ENCODE measurements at places on chromosomes 4 and X.

- DNase-seq = no peak
Measured at GRCh38 chr4:5800496-5800895, 89.5 kb downstream of the EVC start.

DNA sequence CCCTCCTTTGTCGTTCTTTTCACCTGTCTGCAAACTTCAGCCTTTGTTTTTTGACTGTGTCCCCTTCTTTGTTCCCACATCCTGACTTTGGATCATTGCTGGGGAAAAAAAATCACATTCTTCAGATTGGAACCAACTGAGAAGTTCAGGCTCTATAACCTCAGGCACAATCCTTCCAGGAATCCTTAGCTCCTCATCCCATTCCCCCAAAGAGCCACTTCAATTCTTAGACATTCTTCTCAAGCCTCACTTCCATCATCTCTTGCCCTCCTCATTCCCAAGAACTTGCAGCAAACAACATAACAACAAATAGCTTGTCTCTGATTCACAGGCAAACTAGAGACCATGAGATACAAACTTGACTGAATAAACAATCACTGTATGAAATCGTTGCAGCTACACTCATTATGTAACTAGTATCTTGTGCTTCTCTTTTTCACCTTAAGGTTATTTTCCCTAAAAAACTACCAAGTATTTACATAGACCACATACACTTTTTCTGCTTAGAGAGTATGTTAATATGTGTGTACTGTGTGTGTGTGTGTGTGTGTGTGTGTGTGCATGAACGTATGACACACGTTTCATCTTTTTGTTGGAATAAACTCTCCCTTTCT, 26.4 kb upstream of the PGM2 start:
- DNase-seq = no peak

GRCh38 chr4:173159791-173160190, 8.8 kb upstream of the GALNT7 start:
- no peak for DNase-seq

- DNase-seq = no peak
Measured at GRCh38 chr4:6029254-6029653, 11.0 kb upstream of the C4orf50 start.

GRCh38 chr4:38930204-38930603, 62.6 kb downstream of the FAM114A1 start:
- no peak for DNase-seq

- DNase-seq = no peak
Measured at GRCh38 chrX:153687121-153688039, at the start of gene SLC6A8. SLC6A8 (plus strand) TSS chrX:153687926; CDS start chrX:153688575, 649 bp downstream.

GRCh38 chrX:65668377-65669310, 1.2 kb downstream of the MSN start:
- DNase-seq = no peak

GRCh38 chr4:187128976-187129375, 405.3 kb upstream of the FAT1 start:
- DNase-seq = no peak

DNA sequence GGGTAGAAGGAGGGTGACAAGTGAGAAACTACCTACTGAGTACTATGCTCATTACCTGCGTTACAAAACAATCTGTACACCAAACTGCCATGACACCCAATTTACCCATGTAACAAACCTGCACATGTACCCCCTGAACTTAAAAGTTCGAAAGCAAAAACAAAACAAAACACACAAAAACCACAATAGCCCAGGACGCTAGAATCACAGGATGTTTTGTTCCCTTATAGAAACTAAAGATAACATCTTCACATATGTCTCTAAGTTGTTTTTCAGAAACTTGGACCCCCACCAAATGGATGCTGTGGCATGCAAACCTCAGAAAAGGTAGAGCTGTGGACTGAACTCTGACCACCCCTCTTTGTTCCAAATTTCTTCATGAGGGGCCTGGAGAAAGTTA, 25.2 kb upstream of the PNMA5 start:
- no peak for DNase-seq

- DNase-seq = no peak
Measured at GRCh38 chr4:38949411-38950051, 81.9 kb downstream of the FAM114A1 start.

DNA sequence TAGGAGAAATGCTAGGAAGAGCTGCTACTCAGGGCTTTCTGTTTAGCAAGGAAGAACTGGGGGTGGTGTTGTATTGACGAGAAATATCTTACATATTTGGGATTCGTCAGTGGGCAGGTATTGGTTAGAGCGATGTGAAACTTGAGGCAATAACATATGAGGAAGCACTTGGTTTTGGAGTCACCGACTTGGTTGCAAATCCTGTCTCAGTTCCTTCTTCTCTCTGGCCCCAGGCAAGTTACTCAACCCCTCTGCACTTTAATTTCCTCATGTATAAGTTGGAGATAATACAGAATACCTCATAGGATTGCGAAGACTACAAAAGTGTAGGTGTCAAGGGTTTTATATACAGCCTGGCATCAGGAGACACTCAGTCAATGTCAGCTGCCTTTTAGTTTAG, 34.1 kb downstream of the GPAT3 start:
- DNase-seq = no peak

- no peak for DNase-seq
Measured at GRCh38 chrX:108439961-108440696, 491 bp downstream of the COL4A5 start.

DNA sequence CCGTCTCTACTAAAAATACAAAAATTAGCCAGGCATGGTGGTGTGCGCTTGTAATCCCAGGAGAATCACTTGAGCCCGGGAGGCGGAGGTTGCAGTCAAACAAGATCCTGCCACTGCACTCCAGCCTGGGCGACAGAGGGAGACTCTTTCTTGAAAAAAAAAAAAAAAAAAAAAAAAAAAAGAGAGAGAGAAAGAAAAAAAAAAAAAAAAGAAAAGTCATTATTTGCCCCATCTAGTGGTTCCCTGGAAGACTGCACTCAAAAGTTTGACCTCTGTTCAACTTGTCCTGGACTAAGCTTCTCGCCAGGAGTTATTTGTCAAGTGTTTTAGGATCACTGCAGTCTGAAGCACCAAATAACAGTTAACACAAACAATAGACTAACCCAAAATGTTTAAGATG, 45.3 kb upstream of the KCTD8 start:
- no peak for DNase-seq

DNA sequence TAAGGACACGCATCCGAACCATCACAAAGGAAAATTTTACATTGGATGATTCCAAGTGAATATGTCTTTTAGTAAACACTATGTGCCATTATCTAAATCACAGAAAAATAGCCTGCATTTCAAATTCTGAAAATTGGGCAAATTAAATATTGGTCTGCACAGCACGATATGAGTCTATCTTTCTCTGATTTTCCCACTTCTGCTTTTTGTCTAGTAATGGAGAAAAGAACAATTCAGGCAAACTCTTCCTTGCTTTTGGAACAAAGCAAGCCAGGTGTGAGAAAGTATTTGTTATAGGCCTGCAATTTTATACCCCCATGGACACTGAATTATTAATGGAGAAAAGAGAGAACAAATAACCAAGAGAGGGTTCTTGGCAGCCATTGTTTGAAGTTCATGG, 97.8 kb downstream of the ZNF827 start:
- no peak for DNase-seq

DNA sequence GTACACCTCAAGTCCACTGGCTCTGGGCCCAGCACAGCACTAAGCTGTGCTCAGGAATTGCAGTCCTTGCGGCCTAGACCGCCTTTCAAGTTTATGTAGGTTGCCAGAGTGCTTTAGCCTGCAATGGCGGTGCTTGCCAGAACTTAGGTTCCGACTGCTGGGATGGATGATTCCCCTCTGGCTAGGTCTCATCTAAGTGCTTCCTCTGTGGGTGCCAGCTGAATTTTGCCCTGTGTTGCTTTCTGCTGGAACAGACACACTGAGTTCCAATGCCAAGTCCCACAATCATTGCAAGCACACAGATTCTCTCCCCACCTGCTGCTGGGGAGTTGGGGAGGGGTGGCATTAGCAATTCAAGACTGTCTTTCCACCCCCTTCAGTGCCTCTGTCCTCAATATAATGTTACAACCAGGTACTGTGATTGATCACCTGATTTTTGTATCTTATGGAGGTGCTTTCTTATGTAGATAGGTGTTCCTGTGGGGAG, 129.5 kb downstream of the GRID2 start:
- no peak for DNase-seq

- DNase-seq = no peak
Measured at GRCh38 chr4:123351713-123352112, 44.9 kb upstream of the SPRY1 start.

DNA sequence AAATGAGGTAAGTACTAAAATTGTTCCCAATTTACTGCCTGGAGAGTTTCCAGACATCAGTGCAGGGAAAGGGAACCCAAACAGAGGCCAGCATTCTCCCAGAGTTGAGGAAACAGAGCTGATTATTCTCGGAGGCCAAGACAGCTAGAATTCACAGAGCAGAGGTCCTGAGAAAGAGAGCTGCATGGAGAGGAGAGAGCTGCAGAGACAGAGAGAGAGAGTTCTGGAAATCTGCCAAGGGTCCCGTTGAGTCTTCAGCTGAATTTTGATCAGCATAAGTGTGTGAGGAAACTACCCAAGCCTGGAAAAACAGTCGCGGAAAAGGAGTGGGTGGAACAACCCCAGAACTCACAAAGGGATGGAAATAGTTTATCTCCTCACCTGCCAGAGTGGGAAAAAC, 43.8 kb upstream of the GPR173 start:
- no peak for DNase-seq

DNA sequence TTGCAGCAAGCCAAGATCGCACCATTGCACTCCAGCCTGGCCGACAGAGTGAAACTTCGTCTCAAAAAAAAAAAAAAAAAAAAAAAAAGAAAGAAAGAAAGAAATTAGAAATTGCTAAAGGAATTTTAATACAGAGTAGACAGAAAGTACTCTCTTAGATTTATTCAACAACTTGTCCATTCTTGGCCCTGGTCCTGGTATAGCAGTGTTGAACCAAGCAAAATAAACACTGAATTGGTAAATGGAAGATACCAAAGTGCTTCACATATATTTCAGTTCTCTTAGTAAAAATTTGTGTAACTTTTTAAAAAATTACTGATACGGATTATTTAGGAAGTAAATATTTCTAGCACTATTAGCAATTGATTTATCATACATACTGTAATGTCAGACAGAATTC, 165.9 kb upstream of the TLL1 start:
- DNase-seq = no peak

- no peak for DNase-seq
Measured at GRCh38 chr4:166527500-166527899, 654.5 kb downstream of the TLL1 start.

GRCh38 chr4:139797287-139797686, 131.7 kb downstream of the MGST2 start:
- DNase-seq = no peak

DNA sequence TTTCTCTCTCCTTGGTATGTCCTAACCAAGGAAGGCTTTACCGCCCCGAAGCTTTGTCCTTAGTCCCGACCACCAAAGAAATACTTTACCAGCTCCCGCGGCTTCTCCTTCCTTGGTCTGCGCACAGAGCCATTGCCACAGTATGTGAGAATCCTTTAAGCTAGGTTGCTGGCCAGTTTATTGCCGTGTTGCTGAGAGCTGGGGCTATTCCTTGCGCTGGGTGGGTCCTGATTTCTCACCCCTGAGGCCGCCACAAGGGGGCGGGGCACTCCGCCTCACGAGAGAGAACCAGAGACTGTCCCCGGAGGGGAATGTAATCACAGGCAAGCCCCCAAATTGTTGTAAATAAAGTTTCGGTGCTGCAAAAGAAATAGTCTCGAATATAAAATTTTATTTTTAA, 331.0 kb upstream of the PCDH10 start:
- DNase-seq = no peak

GRCh38 chrX:150037041-150037440, 98.8 kb upstream of the EOLA2 start:
- no peak for DNase-seq

DNA sequence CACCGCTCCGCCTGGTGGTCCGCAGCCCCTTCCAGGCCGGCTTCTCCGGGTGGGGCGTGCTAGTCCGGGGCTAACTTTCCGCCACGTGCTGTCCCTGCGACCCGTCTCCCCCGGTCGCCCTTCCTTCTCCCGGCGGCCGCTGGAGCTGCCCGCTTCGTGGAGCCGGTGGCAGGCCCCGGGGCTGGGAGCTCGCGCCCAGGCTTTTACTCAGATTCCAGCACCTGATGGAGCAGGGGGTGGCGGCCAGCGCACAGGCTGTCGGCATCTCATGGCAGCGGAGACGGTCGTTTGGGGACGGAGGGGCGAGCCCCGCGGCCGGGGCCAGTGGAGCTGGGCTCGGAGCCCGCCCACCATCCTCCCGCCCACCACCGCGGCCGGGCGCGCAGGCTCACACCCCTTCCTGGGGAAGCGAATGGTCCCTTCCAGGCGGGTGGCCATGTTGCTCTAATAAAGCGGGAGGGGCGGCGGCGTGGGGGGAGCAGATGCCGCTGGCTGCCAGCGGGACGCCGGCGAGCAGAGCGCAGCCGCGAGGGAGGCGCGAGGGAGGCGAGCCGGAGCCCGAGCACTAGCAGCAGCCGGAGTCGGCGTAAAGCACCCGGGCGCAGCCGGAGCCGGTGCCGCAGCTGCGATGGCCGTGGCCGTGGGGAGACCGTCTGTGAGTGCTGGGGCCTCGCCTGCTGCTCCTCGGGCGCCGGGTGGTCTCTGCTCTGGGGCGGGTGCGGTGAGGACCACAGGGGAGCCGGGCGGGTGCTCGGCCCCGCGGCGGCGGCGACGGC, at the start of gene SEPTIN11:
SEPTIN11 (plus strand) TSS at position 477 of the 776 bp plus-strand sequence; CDS start at position 629, 152 bp downstream.
- peak; percentile 52 for DNase-seq

GRCh38 chr4:37981844-37982720, 21.9 kb downstream of the PTTG2 start:
- no peak for DNase-seq

DNA sequence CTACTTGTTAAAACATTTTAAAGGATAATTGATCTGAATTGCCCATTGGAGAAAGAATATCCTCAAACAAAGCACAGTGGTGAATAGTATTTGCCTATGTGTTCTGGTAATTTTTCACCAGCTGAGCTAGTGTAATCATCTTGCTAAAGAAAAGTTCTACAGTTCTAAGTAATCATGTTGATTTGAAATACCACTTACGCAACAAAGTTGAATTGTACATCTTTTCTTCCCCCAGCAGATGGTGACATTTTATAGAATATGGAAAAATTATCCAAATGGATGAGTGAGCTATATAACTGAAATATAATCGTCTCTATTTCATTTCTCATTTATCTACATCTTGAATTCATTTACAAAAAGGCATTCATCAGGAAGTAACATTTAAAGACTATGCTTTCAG, 9.7 kb upstream of the ZNF674 start:
- DNase-seq = no peak

GRCh38 chr4:106615410-106615945, 246.9 kb upstream of the GIMD1 start:
- no peak for DNase-seq

DNA sequence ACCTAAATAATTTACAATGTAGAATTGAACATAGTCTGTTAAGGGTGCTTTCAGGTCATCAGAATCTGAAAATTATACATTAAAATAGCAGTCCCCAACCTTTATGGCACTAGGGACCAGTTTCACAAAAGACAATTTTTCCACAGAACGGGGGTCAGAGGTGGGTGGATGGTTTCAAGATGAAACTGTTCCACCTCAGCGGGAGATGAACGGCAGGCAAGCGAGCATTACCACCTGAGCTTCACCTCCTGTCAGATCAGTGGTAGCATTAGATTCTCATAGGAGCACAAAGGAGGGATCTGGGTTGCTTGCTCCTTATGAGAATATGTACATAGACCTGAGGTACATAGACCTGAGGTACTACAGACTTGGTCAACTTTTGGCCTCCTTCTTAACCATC, 29.0 kb downstream of the LRBA start:
- no peak for DNase-seq

- DNase-seq = no peak
Measured at GRCh38 chr4:80831383-80832361, 198.8 kb upstream of the BMP3 start.
